IMR-90 (cell line): ENCODE measurements at places on chromosomes 3 and 15.

DNA sequence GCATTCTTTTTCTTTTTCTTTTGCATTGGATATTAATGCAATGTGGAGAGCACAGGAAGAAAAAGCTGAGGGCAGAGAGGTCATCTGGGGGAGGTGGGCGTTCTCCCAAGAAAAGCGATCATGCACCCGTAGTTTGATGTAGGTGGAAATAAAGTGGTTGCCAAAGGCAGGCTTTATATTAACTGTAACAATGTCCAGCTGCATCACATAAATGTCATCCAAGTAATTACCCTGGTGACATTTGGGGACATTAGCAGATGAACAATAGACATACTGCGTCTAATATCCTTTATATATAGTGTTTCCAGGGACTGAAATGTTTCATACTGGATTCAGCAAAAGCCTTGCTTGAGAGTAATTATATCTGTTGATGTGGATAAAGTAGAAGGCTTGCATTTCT lies 135.5 kb downstream of the CNTN6 start:
- no peak for DNase-seq

DNA sequence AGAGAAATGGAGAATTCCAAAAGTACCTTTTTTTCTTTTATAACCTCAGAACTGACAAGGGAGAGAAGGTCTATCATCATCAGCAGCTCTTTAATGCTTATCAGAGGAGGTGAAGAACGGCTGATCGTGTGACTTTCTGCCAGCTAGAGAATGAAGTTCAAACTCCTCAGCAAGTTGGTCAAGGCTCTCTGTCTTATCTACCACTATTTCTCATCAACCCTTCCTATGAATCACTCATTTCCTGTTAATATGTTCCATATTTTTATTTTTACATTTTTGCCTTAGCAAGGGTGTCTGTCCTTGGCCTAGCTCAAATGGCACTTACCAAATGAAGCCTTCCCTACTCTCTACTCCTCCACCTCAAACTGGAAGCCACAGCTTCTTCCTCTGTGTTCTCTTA lies 73.1 kb upstream of the TSPAN3 start:
- peak; percentile 59 for DNase-seq

- no peak for DNase-seq
Measured at GRCh38 chr3:36166477-36166876, 213.8 kb upstream of the STAC start.

DNA sequence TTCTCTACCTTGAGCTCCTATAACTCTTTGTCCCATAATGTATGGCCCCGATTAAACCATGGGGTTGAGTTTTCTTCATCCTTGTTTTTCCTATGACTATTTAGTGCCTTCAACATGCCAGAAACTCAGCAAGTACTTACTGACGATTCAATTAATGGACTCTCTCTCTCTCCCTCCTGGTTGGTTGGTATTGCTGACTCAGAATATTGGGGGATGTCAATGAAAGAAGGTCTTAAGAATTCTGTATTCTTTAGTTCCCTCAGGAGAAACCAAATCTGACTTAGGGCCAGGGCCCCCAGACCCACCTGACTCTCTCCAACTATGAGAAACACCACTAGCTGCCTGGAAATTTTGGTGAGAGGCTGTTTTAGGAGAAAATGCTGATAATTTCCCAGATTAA lies 40.8 kb downstream of the TM4SF4 start:
- no peak for DNase-seq

GRCh38 chr3:143811602-143812001 lies 36.7 kb downstream of the SLC9A9 start:
- DNase-seq: no peak

DNA sequence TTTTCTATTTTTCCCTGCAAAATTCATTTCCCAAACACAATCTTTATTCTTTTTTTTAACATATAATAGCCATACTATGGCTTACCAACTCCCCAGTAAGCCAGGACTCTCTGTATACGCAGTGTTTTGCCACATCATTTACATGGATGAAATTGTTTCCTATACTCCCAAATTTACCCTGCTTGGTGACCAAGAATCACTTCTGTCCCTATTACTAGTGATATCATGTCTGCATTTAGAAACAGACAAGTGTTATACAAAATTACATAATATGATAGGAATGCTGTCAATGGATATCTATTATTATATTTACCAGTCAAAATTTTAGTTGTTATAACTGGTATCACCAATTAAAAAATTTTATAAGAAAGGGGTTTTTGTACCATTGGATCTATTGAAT lies 77.8 kb downstream of the LIPC start:
- no peak for DNase-seq

DNA sequence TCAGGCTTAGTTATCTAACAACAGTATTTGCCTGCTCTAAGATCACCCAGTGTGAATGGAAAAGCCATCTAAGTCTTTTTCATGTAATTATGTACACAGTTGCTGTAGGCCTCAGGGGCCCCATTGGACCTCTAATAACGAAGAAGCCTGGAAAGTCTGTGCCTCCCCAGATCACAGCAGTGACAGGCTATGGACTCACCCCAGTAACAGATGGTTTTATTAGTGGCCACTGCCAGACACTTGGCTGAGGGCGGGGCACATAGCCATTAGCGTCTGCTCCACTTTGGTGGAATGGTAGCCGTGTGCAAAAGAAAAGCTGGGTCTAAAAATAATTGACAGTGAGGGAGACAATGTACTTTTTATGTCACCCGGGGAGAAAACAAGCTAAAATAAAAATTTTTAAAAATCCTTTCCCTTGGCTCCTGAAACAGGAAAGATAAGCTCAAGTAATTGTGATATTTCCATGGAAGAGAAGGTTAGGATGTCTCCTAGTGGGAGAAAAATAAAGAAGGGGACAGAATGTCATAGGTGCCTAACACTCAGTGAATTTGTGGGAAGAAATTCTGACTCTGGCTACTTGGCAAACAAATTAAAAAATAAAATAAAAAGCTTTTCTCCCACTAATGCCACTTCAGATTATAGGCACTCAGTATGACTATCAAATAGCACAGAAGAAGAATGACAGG lies 44.3 kb upstream of the ZNF385D start:
- DNase-seq: no peak

- peak; percentile 71 for DNase-seq
Measured at GRCh38 chr3:32510075-32510724, 7.5 kb upstream of the CMTM6 start.

GRCh38 chr3:160796813-160797164 lies 40.8 kb downstream of the PPM1L start:
- no peak for DNase-seq

GRCh38 chr3:17552351-17552750 lies 190.1 kb downstream of the TBC1D5 start:
- no peak for DNase-seq

DNA sequence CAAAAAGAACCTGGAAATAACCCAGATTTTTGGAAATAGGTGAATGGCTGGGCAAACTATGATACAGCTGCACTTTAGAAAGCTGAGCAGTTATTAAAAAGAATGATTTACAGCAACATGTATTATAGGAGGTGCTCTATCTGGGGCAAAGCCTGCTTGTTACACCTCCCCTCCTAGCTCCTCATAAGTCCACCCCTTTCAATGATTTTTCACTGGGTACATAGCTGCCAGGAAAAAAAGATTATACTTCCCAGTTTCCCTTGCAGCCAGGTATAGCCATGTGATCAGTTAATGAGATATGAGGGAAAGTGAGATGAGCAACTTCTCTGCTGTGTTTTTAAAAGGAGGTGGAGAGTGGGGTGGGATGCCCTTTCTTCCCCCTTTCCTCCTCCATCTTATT lies 97.7 kb downstream of the CHST2 start:
- no peak for DNase-seq

DNA sequence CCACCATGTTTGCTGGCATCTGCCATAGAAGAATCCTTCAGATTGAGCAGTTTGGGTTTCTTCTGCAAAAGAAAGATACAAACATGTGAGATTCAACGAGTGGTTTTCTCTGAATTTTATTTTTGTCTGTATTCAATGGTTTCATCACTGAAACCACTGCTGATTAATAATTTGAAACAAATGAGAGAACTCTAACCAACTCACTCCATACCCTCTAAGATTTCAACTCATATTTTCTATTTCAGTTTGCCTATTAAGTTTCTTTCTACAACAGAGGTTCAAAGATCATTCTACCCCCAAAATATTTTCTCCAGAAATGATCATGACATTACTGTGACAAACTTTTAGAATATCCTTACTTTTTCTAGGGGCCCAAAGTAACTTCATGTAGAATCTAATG lies 38.7 kb upstream of the MAN2C1 start:
- no peak for DNase-seq

- peak; percentile 66 for DNase-seq
Measured at GRCh38 chr3:60935709-60936108, 315.5 kb downstream of the FHIT start.

- DNase-seq: no peak
Measured at GRCh38 chr3:74049444-74049843, 424.7 kb upstream of the PDZRN3 start.

DNA sequence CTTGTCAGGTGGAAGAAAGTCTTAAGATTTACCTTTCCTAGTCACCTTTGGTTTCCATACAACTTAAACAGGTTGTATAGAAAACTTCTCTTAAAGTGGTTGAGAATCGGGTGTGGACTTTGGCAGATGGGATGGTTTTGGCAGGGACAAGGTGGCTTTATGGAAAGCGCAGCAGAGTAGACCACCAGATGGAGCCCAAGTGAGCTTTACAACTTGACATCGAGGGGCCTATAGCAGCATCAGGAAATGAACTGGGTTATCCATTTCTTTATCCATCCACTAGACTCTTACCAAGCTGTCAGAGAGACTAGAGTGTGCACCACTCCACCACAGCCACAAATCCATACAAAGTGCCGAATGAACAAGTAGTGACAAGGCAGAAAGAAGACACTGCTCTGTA lies 85.3 kb upstream of the MBNL1 start:
- peak; percentile 44 for DNase-seq

DNA sequence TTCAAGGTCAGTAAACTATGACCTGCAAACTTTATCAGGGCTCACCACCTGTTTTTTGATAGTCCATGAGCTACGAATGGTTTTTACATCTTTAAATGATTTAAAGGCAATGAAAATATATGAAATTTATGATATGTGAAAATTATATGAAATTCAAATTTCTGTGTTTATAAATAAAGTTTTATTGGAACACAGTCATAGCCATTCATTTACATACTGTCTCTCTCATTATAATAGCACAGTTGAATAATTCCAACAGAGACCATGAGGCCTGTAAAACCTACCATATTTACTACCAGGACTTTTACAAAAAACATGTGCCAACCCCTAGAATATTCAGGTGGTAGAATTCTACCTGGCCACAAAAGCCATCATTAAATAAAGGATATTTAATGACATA lies 64.0 kb upstream of the XXYLT1 start:
- no peak for DNase-seq

DNA sequence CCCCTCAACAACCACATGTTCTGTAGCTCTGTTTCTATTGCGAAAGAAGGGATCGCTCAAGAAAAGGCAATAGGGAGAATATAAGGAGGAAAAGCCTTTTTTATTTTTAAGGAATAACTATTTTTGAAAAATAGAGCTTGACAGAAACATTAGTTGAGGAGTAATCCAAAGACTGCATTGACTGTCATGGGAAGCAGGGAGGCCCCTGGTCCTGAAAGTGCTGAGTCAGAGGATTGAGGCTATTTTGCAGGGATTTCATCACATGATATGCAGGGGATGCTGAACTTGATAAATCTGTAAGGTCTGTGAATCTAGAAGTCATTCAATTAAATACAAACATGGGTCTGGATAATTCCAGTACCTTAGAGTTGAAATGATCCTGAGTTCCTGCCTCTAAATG lies 92.0 kb downstream of the MTHFS start:
- no peak for DNase-seq

DNA sequence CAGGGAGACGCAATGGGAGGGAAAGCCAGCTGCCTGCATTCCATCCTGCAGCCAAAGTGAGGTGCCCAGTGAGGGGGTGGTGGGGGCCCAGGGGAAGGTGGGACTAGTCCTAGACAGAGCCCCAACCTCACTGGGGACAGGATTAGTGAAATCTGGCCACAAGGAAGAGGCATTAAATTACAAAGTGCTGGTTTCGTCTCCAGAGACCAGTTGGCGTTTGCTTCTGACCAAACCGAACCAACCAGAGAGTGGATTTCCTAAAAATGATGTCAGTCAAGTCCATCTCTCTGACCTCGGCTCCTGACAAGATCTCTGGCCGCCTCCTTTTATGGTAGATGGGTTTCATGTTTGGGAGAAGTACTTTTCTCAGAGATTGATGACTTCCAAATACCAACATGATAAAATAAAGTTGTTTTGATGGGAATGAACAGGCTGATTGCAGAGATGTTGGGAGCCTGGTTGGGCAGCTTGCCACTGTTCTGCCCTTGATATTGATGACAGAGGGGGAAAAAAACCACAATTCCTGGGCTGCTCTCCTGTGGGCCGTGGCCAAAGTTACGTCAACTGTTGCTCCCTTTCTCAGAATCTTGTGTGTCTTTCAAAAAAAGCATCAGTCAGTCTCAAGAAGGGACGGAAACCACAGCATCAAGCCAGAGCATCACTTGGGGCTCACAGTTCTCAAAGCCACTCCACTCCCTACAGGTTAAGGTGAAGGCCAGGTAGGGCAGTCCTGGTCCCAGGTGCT lies 24.6 kb downstream of the ITGA11 start:
- no peak for DNase-seq

DNA sequence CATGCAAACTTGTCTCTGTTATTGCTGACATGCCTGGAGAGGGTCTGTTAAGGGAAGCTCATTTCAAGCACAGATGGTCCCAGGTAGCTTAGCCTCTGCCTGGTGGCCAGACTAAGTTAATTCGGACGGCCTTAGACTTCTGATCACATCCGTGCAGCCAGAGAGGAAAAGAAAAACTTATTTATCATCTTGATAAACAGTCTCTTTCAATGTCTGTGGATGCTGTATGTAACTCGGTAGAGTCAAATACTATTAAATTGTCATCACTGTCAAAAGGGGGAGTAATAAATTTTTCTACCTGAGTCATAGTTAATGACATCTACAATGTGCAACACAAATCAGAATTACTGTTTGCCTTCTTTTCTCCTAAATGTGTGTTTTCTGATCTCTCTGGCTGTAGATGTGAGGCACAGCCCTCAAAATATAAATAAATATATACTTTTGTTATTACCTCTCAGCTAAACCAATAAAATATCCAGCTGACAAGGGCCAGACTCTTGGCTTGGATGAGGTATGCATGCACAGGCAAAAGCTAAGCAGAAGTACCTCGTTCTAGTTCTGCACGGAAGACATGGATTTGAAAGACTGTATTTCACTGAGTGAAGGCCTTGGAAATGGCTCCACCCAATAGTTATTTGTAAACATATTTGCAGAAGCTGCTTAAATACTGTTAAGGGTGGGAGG lies 530.0 kb downstream of the TAFA4 start:
- no peak for DNase-seq
